ENCODE measurements at places on chromosomes 5 and 9.

GRCh38 chr5:116265471-116265870 is 180.6 kb downstream of the COMMD10 start:
- no peak for DNase-seq

GRCh38 chr5:38117784-38118479 is 140.4 kb upstream of the EGFLAM start:
- no peak for DNase-seq

DNA sequence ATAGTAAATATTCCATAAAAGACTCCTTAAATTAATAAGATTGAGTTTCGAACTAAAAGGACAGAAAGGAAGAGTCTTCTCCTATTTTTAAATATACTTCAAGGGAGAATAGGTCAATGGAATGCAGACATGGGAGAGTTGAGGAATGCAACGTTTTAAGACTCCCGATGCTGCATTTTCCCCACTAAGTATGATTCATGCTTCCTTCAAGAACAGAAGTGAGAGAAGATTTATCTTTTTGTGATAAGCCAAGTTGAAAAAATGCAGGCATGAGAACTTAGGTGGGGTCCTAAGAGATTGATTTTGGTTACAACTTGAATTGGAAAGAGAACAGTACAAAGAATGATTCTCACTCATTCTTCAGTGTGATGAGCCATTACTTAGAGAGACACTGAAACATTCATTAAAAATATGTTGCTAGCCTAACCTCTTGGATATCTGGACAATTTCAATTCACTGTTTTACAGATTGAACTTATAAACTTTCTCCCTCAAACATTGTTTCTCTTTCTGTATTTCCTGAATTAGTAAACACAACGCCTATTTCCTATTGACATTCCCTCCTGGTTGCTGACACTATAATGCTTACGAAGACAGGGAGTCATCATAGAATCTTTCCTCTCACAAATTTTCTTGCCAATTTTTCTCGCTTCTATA is 1666.1 kb upstream of the WWC1 start:
- no peak for DNase-seq

DNA sequence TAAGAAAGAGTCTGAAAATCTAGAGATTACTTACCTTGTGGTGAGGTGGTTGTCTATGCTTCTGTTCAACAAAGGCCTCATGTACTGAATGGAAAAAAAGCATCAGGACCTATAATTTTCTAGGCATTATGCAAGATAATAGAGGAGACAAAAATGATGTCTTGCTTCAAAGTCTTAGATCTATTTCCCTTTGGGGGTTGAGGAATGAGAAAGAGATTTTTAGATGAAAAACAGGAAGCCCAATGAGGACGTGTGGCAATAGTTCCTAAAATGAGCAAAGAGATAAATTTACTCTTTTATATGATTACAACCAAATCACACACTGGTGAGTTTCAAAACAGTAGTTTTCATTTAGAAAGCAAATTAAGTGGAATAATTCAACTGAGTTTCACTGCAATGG is 99.5 kb downstream of the GHR start:
- no peak for DNase-seq

DNA sequence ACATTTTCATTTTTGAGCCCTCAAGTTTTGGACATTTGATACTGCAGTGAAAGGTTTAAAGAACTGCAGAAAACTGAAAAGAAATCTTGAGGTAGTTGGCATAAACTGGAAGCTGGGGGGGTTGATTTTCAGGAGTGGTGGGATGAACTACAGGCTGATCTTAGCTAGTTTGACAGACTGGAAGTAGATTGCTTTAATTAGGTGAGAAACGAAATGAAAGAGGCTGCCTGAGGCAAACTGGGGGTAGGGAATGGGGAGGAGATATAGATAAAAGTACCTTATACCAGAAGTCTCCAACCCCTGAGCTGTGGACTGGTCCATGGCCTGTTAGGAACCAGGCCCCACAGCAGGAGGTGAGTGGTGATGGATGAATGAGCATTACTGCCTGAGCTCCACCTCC is 101.4 kb upstream of the SPEF2 start:
- no peak for DNase-seq

- no peak for DNase-seq
Measured at GRCh38 chr9:90770182-90770738, 31.4 kb upstream of the SYK start.

- no peak for DNase-seq
Measured at GRCh38 chr5:77842243-77842642, 66.1 kb upstream of the TBCA start.

- DNase-seq = no peak
Measured at GRCh38 chr5:116440457-116441001, 134.1 kb downstream of the SEMA6A start.

DNA sequence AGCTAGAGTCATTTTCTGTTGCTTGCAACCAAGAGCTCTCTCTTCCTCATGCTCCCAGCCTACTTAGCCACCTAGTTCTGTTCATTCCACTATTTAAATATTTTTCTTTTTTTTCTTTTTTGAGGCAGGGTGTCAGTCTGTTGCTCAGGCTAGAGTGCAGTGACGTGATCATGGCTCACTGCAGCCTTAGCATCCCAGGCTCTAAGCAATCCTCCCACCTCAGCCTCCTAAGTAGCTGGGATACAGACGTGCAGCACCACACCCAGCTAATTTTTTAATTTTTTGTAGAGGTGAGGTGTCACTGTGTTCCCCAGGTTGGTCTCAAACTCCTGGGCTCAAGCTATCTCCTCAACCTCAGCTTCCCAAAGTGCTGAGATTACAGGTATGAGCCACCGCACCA is 5.1 kb upstream of the F12 start:
- no peak for DNase-seq

DNA sequence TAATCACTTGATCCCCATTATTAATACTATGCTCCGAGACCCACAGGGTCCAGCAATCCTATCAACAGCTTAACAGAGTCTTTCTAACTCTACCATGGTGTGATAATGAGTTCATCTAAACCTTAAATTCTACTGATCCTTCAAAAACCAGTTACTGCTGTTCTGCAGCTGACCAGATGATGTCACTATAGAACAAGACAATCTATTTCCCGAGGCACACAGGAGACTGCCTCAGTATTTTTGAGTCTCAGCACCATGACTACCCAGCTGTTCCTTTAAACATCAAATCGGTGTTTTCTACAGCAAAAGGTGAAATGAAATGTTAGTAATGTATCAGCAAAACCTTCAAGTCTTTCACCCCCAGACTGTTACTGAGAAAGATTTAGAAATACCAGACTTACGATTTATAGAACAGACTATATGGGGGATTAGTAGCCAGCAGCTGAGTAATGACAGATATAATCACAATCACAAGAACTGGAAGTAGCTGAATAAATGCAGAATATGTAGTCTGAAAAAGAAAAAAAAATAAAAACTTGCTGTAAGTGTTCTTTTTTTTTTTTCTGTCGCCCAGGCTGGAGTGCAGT is 16.9 kb downstream of the DNAJC18 start:
- DNase-seq = peak; percentile 74
